ENCODE measurements at places on chromosomes 6 and 20. TPM values are rescaled to one million over a fixed set of nuclear protein-coding genes. Genes with fewer than 3 reads are reported as not detected.

CSE1L gene
- total RNA-seq = 78.6 TPM

SLC2A10 gene
- 0.06 TPM for total RNA-seq

TCF21 gene
- total RNA-seq = not detected

UQCC2 gene
- total RNA-seq = 114 TPM

TMC2 gene
- not detected for total RNA-seq

BPIFB4 gene
- not detected for total RNA-seq

BNIP5 gene
- not detected for total RNA-seq

GRIK2 gene
- total RNA-seq = not detected

PTCRA gene
- total RNA-seq = not detected

SAMD5 gene
- total RNA-seq = not detected

SPO11 gene
- not detected for total RNA-seq
